ENCODE measurements at places on chromosomes 7 and 10. TPM values are rescaled to one million over a fixed set of nuclear protein-coding genes. Genes with fewer than 3 reads are reported as not detected.

GRCh38 chr7:122006687-122007086 lies 133.7 kb downstream of the PTPRZ1 start:
- no peak for DNase-seq
- H3K27ac ChIP-seq = no peak overlapping the region
- no peaks in the 10 kb centered on the region for H3K4me1 ChIP-seq
- H3K27me3 ChIP-seq = no peaks in the 10 kb centered on the region
- no peaks in the 10 kb centered on the region for H3K36me3 ChIP-seq

DNA sequence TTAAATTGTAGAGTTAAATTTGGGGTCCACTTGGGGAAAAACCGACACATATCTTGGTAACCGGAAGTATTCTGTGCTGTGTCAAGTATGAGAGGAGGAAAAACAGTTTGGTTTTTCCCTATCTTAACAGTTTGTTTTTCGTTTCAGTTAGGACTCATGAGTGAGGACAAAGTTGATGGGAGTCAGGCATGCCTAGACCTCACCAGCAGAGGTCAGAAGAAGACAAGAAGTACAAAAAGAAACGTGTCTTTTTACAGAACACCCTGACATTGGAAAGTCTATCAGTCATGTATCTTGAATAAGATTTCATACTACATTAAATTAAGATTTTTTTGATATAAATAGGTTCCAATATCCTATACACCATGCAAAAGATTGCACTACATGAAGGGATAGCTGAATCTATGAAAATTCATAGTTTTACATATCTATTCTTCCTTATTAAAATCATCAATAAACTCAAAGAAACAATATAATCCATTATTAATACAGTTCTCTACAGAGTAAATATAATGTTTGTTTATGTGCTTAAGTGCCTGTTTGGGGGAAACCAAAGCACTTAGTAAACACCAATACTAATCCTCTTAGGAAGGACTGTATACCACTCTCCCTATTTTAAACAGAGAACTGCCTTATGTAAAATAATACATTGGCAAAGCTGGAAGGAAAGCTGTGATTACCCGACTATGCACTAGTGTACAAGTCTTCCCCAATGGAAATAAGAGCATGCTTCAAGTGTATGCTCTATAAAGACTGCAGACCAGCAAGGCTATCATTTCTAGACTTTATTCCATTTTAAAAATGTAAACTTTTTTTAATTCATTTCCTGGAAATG lies 95.6 kb downstream of the USP6NL start:
- no peak overlapping the region for H3K27ac ChIP-seq
- no peaks in the 10 kb centered on the region for H3K27me3 ChIP-seq
- no peaks in the 10 kb centered on the region for H3K4me1 ChIP-seq
- peak; percentile 57 for DNase-seq

DNA sequence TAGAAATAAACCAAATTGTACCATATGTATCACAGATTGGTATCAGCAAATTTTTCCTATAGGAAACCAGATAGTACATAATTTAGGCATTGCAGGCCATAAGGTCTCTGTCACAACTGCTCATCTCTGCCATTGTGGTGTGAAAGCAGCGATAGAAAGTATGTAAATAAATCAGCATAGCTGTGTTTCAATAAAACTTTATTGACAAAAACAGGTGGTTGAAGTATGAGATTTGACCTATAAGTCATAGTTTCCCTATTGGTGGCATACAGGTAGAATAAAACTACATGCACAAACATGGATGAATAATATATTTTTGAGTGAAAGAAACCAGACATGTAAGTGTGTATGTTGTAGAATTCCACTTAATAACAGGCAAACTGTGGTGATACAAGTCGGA lies 1454.9 kb downstream of the REEP3 start:
- H3K4me3 ChIP-seq = no peak overlapping the region
- no peaks in the 10 kb centered on the region for H3K36me3 ChIP-seq
- H3K27ac ChIP-seq = no peak overlapping the region
- no peaks in the 10 kb centered on the region for H3K4me1 ChIP-seq

- H3K4me3 ChIP-seq = no peak overlapping the region
- H3K27ac ChIP-seq = no peak overlapping the region
- no peak for DNase-seq
- H3K4me1 ChIP-seq = no peaks in the 10 kb centered on the region
Observed at GRCh38 chr7:138710536-138711385, 9.6 kb upstream of the SVOPL start.

DNA sequence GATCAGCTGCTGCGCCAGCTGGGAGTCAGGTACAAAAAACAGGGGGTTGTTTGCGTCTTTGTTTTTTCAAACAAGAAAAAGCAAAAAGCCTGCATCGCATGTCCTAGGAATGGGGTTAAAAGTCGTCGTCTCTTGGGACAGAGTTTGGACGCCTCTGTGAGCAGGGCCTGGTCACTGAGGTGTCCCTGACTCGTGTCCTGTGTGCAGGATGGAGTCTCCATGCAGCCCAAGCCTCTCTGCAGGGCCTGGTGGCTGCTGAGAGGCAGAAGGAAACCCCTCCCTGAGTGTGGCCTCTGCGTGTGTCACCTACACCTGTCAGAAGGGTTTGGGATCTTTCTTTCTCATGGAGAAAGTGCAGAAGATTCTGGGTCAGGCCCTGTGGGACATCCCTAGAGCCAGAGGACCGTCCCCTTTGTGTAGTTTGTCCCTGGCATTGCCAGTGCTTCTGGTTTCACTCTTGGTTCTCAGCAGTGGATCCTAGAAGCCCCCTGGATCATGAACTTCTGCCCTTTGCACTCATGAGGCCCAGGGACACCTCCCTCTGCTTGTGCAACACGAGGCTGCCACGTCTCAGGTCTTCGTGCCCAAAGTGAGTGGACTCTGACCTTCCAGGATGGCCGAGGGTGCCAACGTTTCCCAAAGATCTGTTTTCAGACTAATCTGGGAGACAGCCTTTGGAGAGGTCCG lies 75.0 kb downstream of the PRKAG2 start:
- no peaks in the 10 kb centered on the region for H3K27me3 ChIP-seq
- H3K4me1 ChIP-seq = peaks cover 16% of the 10 kb centered on the region
- no peak for DNase-seq

- H3K27me3 ChIP-seq = no peaks in the 10 kb centered on the region
- DNase-seq = no peak
- no peak overlapping the region for H3K27ac ChIP-seq
- no peaks in the 10 kb centered on the region for H3K4me1 ChIP-seq
- no peaks in the 10 kb centered on the region for H3K36me3 ChIP-seq
Observed at GRCh38 chr7:4837803-4838625, 23.8 kb downstream of the PAPOLB start.

DNA sequence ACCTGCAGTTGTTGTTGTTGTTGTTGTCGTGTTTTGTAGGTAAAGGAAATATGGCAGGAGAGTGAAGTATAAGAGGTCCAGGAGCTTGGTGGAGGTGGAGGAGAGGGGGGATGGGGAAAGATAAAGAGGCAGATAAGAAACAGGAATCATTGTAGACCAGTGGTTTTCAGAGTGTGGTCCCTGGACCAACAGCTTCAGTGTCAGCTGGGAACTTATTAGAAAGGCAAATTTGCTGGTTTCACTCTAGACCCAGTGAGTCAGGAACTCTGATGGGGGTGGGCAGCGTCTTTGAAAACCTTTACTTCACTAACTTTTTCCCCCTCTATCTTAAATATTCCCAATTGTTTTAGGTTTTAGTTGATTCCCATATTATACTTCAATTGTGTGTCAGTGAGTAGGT lies 241.5 kb downstream of the AUTS2 start:
- H3K4me1 ChIP-seq = no peaks in the 10 kb centered on the region
- no peak for DNase-seq
- H3K27ac ChIP-seq = no peak overlapping the region
- no peak overlapping the region for H3K4me3 ChIP-seq

- peak; percentile 37 for DNase-seq
- H3K27ac ChIP-seq = no peak overlapping the region
- H3K4me3 ChIP-seq = no peak overlapping the region
- H3K36me3 ChIP-seq = no peaks in the 10 kb centered on the region
Observed at GRCh38 chr10:19168584-19168983, 120.0 kb downstream of the MALRD1 start.

GRCh38 chr7:828793-829561 lies 3.3 kb upstream of the SUN1 start:
- no peak for DNase-seq
- no peak overlapping the region for H3K4me3 ChIP-seq
- H3K36me3 ChIP-seq = peaks cover 1% of the 10 kb centered on the region
- H3K27ac ChIP-seq = no peak overlapping the region
- no peaks in the 10 kb centered on the region for H3K27me3 ChIP-seq

- no peaks in the 10 kb centered on the region for H3K27me3 ChIP-seq
- no peak overlapping the region for H3K4me3 ChIP-seq
- peaks cover 7% of the 10 kb centered on the region for H3K4me1 ChIP-seq
- DNase-seq = no peak
- H3K36me3 ChIP-seq = no peaks in the 10 kb centered on the region
Observed at GRCh38 chr10:8273749-8274148, 219.3 kb downstream of the GATA3 start.

The NET1 gene
- total RNA-seq = 149 TPM

The AMZ1 gene
- 0.11 TPM for total RNA-seq

The EEPD1 gene
- 2.1 TPM for total RNA-seq

The CPA2 gene
- total RNA-seq = 27.6 TPM

The GRM8 gene
- total RNA-seq = not detected

Measured in Caco-2 (cell line).